Activated T-helper 1 cell treated with anti-CD3 and anti-CD28 coated beads, Interleukin-12 subunit alpha, Interleukin-12 subunit beta, Interleukin-2, Interleukin-4 antibody, amounts not matched to agents 30 ng/mL and 10 ng/mL and 1 ng/mL, durations not matched to agents 14 hours and 24 hours and 36 hours (primary cell): ENCODE measurements at places on chromosomes 12 and 14. TPM values are rescaled to one million over a fixed set of nuclear protein-coding genes. Genes with fewer than 3 reads are reported as not detected.

DNA sequence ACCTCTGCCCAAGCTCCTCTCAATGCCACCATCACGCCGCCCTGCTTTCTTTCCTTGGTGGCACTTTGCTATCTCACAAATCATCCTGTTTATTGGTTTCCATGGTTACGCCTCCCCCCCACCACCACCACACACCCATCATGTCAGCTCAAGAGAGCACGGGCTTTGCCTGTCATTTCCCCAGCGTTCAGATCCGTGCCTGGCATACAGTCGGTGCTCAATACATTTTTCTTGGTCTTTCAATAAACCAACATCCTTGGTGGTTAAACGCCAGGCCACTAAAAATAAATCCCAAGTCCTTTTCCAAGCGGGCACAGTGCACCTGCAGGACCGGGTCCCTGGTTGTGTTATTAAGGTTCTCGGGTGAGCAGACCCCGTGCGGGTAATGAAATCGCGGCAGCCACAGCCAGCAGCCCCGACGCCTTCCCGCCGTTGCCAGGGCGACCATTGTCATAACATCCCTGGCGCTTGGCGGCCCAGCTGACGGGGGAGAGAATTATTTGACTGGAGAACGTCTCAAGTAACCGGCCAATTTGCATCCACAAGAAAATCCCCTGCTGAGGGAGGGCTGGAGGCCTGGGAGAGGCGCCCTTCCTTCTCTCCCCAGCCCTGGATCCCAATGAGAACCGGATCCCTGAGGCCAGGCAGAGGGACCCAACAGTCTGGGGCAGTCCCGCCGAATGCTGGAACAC is 92.9 kb downstream of the KSR2 start:
- peaks cover 12% of the 10 kb centered on the region for H3K4me1 ChIP-seq
- DNase-seq: no peak
- H3K4me3 ChIP-seq: no peak overlapping the region

DNA sequence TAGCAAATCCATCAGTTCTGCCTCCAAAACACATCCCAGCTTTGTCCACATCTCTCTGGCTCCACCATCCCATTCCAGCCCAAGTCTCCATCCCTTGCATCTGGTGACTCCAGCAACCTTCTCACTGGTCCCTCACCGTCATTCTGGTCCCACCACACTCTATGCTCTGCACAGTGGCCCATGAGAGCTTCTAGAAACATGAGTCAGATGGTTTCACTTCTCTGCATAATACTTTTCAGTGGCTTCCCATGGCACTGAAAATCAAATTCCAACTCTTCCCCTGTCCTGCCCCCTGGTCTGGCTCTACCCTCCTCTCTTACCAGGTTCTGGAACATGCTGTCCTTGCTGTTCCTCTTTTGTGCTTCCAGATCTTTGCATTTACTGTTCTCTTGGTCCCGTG is 17.2 kb upstream of the C12orf76 start:
- H3K36me3 ChIP-seq: peaks cover 8% of the 10 kb centered on the region
- DNase-seq: no peak
- peaks cover 33% of the 10 kb centered on the region for H3K4me1 ChIP-seq
- peak overlapping the region; percentile 24 for H3K27ac ChIP-seq
- H3K4me3 ChIP-seq: no peak overlapping the region

DNA sequence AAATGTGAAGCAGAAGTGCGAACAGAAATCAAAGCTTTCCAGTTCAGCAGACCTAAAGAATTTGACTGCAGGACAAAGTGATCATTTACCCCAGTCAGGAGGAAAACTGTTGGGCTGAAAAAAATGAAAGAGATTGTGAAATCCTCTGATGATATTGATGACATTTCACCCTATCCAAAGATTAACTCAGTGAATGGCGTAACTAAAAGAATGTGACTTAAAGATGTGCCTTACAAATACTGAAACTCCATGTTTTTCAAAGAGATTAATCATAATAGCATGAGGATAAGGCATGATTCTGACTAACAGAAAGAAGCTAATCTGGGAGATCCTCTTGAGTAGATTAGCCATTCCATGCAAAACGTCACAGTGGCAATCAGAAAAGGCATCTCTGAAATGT is 225.6 kb downstream of the DUSP6 start:
- H3K36me3 ChIP-seq: peaks cover 2% of the 10 kb centered on the region
- H3K4me3 ChIP-seq: no peak overlapping the region
- no peaks in the 10 kb centered on the region for H3K4me1 ChIP-seq
- DNase-seq: no peak
- no peaks in the 10 kb centered on the region for H3K27me3 ChIP-seq

- DNase-seq: peak; percentile 12
- peaks cover 35% of the 10 kb centered on the region for H3K36me3 ChIP-seq
- peak overlapping the region; percentile 57 for H3K27ac ChIP-seq
- H3K4me1 ChIP-seq: peaks cover 52% of the 10 kb centered on the region
- peak overlapping the region; percentile 60 for H3K4me3 ChIP-seq
These were observed 2.9 kb downstream of the NEK9 start for GRCh38 chr14:75123991-75124390.

DNA sequence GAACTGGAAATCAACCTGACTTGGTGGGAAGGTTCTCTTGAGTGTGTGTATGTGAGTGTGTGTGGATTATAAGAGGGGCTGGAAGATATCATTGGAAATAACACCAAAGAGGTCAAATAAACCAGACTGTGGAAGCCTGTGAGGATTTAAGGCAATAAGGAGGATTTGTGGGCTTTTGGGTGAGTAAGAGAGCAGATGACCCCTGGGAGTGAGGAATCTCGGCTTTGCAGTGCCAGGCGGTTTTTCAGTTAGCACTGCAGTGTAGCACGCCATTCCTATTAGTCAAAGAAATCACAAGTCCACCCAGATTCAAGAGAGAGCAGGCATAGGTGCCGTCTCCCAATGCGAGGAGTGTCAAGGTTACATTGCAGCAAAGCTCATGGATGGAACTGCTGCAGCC is 63.3 kb downstream of the CALM1 start:
- H3K36me3 ChIP-seq: no peaks in the 10 kb centered on the region
- peaks cover 4% of the 10 kb centered on the region for H3K27me3 ChIP-seq
- no peaks in the 10 kb centered on the region for H3K4me1 ChIP-seq
- H3K27ac ChIP-seq: no peak overlapping the region
- no peak overlapping the region for H3K4me3 ChIP-seq

DNA sequence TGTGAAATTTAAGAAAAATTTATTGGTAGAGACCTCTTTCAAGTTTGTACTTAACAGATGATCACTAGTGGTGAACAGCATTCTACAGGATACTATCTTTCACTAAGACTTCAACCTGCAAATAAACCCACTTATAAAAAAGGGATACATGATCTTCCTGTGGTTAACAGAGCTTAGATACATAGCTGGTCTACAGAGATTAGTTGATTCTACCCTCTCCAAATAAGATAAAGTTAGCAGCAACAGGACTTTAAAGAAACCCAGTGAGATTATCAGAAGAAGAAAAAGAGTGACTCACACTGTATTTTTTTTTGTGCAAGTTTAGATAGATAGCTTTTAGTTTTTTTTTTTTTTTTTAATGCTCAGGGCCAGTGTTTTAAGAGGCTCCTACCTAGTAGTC is 34.5 kb downstream of the USP44 start:
- H3K27ac ChIP-seq: no peak overlapping the region
- H3K4me1 ChIP-seq: no peaks in the 10 kb centered on the region
- H3K27me3 ChIP-seq: no peaks in the 10 kb centered on the region
- H3K4me3 ChIP-seq: no peak overlapping the region
- H3K36me3 ChIP-seq: peaks cover 26% of the 10 kb centered on the region
- DNase-seq: no peak

DNA sequence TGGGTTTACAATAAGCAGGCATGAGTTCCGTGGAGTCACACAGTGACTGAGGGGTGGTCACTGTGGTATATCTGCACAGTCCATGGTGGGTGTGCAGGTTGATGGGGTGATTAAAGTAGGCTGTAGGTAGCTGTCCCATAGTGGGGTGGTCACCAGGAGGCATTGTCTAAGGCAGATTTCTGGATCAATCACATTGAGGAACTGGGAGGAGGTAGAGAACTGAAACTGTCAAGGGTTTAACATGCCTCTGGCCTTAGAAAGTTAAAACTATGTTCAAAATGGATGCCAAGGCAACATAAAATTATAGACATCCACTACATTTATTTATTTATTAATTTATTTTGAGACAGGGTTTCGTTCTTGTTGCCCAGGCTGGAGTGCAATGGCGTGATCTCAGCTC is 8.3 kb downstream of the ADCK1 start:
- H3K4me1 ChIP-seq: no peaks in the 10 kb centered on the region
- H3K36me3 ChIP-seq: no peaks in the 10 kb centered on the region
- H3K27ac ChIP-seq: no peak overlapping the region
- H3K27me3 ChIP-seq: no peaks in the 10 kb centered on the region

Gene ING4
- total RNA-seq: 14.6 and 15.0 TPM in 2 replicates

Gene NTS
- total RNA-seq: not detected in 2 replicates
